ENCODE measurements at places on chromosomes 3 and 15.
A peak's percentile ranks its signal among the peaks of the same experiment; 100 is the strongest.

DNA sequence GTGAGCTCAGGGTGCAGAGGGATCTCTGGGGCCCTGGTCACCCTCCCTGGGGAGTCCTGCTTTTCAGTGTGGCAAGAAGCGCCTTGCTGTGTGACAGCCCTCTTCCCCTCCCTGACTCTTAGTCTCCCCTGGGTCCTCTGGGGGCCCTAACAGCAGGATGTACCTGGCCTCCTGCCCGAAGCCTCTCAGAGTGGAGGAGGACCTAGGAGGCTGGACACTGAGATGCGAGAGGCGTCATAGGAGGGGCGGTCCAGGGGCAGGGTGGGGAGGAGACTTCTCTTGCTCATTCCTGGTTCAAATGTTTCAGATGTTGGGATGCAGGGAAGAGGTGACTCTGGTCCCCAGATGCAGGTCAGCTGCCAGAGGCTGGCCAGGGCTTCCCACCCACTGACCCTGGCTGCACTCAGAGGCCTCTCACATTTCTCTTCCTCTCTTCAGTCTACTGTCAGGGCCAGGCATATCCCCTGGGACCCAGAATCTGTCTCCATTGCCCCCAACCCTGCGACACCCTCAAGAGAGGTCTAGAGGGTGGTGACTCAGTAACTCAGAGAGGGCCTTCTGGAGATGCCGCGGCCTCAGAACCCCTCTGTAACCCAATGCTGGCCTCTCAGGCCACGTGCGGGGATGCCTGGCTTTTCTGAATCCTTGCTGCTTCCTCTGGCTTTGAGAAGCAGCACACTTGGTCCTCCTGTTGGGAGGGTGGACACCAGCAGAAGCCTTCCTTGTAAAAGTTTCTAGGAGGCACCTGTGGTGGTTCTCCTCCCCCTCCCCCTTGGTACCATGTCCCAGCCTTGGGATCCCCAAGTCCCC lies 25.9 kb downstream of the SNX33 start:
- peak; percentile 79 for DNase-seq

DNA sequence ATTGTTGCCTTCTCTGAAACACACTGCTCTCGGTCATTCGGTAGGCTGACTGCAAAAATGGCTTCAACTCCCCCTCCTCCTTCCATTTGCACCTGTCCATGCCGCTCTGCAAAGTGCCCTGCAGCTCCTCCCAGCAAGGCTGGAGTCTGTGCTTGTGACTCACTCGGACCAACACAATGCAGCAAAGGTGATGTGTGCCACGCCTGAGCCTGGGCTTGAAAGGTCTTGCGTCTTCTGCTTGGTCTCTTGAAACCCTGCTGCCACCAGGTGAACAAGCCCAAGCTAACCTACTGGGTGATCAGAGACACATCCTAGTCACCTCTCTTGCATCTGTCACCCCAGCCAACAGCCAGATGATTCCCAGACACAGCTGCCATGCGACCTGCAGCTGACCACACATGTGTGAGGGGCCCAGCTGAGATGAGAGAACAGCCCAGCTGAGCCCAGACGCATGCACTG lies 71.1 kb downstream of the MGLL start:
- DNase-seq, result no peak

DNA sequence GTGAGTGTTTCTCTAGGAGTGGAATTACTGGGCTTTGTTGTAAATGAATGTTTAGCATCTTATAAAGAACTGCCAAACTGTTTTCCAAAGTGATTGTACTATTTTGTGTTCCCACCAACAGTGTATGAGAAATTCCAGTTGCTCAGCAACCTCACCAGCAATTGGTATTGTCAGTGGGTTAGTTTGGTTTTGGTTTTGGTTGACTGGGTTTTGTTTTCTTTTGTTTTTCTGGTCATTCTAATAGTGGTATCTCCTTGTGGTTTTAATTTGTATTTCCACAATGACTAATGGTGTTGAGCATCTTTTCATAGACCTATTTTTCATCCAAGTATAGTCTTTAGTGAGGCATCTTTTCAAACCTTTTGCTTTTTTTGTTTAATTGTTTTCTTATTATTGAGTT lies 27.1 kb downstream of the FILIP1L start:
- DNase-seq, result peak; percentile 54

GRCh38 chr3:142999881-143000280 lies 1.5 kb upstream of the U2SURP start:
- DNase-seq, result no peak

DNA sequence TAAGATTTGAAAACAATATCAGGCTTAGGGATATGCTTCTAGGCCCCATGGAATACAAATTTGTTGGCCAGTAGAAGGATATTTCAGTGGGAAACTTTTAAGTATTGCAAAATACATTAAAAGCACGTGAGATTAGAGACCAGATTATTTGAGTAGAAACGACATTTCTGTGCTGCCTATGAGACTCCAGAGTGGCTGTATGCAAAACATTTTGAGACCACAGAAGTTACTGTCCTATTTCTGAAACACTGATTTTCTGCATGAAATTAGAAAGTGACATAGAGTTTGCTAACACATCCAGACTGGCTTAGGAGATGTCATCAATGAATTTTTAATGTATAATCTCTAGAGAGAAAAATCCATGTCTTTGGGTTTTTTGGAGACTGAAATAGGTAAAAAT lies 99.8 kb downstream of the KCNH8 start:
- DNase-seq, result no peak

DNA sequence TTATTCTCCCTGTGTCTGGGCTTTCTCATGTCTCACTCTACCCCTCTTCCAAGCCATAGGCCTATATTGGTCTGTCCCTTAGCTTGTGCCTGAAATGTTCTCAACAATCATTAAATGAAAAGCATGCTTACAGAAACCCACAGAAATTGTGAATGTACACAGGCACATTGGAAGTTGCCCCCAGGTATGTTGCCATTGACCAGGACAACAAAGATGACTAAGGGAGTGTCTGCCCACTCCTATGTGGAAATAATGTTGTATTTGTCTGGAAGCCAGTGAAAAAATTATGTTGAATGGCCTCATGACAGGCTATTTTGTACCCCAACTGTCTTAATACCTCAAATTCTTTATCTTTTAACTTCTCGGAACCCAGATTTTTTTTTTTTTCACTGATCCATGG lies 102.0 kb downstream of the TPRG1 start:
- DNase-seq, result no peak

DNA sequence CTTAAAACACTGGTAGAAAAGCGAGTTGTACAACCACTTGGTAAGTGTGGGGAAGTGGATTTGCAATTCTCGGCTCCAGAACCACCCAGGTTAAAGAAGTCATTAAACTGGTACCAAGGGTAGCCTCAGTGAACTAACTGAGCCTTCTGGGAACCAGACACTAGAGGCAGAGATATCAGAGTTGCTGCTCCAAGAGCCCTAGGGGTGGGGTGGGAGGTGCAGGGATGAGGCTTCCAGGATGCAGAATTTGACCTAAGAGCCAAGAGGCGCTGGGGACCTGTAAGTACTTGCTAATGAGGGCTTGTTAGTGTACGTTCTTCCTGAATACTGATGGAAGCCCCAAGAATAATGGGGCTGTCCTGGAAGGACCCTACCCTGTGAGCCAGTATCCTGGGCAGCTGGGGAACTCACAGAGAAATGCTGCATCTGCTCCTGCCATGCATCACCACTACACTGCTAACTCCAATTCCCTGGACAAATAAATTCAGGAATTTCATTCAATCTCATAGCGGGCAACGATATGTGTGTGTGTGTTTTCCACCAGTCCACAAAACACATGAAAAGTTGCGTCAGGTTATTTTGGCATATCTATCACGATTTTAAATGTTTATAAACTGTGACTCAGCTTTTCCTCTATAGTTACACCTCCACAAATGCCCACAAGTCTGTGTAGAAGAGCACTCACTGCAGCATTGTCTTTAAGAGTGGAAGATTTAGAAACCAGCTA lies 23.8 kb downstream of the STIMATE start:
- peak; percentile 84 for DNase-seq

DNA sequence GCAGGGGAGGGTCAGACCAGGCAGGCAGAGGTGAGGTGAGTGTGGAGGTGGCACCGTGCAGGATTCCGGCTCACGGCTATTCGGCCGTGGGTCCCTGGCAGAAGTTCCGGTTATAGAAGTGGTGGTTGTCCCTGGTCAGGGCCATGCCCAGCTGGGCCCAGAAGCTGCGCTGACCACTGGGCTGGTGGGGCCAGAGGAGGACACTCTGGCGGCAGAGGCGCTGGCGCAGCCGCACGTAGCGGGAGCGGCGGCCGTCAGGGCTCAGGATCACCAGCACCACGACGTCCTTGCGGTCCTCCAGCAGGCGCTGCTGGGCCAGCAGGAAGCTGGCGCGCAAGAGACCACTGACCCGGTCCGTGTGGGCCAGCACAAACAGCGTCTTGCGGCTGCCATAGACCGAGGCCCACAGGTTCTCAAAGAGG lies 4.3 kb downstream of the TLR9 start:
- no peak for DNase-seq

DNA sequence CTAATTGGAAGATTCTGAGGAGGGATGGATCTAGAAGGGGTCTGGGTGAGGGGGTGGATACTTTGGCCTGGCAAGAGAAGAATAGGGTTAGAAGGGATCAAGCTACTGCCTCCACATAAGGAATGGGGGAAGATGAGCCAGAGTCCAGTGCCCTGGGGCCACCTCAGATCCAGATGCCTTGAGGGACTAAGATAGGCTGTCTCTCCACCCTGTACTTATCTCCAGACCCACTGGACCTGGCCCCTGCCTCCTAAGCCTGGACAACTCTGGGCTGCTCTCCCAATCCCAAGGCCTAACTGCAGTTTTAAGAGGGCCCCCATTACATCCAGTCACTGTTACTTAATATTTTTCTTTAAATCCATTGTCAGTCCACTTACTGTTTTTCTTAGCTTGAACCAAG lies 2.0 kb downstream of the DVL3 start:
- DNase-seq, result no peak

GRCh38 chr3:58216496-58217195 lies 5.9 kb upstream of the DNASE1L3 start:
- no peak for DNase-seq

DNA sequence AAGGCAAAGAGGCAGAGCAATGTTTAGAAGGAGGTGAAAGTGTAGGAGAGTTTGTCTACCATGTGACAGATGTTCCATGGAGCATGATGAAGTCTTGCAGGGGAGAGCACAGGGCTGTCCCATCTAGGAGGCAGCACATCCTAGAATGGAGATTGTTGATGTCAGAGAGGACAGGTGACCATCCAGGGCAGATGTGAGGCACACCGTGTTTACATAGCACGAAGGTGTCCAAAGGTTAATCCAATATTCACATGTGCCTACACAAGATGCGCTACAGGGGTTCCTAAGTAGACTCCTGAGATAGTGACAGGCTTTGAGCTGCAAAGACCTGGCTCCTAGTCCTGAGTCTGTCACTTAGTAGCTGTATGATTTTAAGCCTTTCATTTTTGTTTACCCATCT lies 219.3 kb upstream of the SLCO3A1 start:
- no peak for DNase-seq

GRCh38 chr3:182241766-182242488 lies 530.2 kb downstream of the SOX2 start:
- DNase-seq, result peak; percentile 80

DNA sequence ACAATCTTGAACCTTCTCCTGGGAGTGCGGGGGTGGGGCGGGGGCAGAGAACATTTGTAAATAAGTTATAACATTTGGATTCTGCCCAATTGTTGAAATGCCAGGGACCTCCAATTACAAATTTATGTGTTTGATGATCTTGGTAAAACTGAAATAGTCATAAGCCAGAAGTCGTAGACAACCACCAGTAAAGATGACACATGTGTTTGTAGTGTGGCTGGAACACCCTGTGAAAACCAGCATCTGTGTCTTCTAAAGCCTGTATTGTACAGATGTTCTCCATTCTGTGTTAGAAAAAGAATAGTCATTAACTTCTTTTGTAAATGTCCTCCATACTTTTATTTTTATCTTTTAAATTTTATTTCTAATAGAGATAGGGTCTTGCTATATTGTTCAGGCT lies 61.8 kb downstream of the ARIH1 start:
- peak; percentile 21 for DNase-seq

DNA sequence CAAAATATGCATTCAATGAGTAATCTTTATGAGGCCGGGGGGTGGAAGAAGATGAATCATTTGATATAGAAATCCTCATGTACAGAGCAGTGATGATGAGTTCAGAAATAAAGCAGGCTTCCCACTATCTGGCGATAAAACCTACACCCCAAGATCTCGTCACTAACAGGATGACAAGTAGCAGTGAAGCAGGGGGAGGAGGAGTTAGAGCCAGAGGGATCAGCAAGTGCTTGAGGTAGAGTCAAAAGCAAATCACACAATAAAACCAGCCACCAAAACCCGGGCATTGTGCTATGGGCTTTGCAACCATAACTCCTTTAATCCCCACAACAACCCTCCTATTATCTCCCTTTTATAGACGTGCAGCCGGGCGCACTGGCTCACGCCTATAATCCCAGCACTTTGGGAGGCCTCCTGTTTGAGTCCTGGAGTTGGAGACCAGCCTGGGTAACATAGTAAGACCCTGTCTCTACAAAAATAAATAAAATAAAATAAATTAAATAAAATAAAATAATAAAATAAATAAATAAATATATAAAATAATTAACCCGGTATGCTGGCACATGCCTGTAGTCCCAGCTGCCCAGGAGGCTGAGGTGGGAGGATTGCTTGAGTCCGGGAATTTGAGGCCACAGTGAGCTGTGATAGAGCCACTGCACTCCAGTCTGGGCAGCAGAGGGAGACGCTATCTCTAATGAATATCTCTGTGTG lies 53.0 kb downstream of the STARD5 start:
- DNase-seq, result peak; percentile 8

GRCh38 chr3:131454501-131454900 lies 48.3 kb downstream of the MRPL3 start:
- DNase-seq, result peak; percentile 45

DNA sequence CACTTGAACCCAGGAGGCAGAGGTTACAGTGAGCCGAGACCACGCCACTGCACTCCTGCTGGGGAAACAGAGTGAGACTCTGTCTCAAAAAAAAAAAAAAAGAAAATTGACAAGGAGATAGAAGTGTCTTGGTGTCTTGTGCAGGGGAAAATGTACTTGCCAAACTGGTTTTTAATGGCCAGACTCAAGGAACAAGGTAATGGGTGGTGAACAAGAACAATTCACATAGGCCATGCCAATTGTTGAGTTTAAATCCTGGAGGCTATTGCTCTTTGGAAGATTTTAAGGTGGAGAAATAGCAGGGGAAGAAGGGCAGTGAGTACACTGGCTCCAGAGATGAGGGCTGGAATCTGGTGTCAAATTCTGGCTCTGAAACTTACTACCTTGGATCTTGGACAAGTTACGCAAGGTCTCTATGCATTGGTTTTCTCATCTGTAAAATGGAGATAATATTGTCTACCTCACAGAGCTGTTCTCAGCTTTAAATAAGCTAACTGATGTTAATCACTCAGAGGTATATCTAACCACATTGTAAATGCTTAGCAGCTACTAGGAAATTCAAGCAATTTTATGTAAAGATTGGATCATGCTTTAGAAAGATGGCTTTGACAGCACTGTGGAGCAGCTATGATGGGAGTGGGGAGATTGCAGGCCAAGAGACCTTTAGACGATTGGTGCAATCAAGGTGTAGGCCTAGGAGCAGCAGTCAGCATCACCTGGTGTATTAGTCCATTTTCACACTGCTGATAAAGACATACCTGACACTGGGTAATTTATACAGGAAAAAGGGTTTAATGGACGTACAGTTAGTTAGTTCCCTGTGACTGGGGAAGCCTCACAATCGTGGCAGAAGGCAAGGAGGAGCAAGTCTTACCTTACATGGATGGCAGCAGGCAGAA lies 78.3 kb downstream of the B3GALNT1 start:
- no peak for DNase-seq

Measured in fibroblast of villous mesenchyme (primary cell).